ENCODE measurements at places on chromosomes 7 and 10. TPM values are rescaled to one million over a fixed set of nuclear protein-coding genes. Genes with fewer than 3 reads are reported as not detected.

GRCh38 chr7:92534572-92534971, 6.0 kb downstream of the RBM48 start:
- no peak for DNase-seq

GRCh38 chr10:129962031-129962871, 1.8 kb downstream of the EBF3 start:
- no peak for DNase-seq

DNA sequence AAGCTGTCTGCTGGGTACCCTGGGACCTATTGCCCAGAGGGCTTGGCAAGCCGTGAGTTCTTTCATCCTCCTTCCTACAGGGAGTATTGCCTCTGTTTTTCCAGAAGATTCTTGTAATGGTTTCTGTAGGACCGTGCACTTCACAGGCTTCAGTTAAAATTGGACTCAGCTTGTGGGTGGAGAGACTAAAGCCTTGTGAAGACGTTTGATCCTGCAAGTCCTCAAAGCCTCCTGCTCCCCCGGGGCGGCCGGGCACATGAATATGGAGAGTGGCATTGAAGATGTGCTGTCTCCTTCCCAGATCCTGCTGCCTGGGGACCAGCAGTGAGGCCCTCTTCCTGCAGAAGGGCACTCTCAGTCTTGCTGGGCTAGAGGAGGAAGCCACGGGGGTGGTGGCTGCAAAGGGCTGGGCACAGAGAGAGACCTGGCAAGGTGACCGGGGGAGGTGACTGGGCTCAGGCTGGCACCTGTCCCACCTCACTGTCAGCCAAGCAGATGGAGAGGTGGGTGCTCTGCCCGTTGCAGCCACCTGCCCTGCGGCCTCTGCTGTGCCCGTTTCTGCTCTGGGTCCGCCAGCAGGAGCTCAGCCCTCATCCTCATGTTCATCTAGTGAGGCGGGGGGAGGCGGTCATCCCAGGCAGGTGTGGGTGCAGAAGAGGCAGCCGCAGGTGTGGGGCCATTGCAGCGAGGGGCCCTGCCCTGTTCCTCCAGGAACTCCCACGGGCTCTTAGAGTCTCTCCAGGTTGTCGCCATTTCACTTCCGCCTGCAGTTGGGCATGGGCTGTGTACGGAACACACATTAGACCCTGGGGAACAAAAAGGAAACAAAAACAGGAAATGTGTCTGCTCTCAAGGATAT, 55.7 kb downstream of the TMEM209 start:
- DNase-seq: no peak

DNA sequence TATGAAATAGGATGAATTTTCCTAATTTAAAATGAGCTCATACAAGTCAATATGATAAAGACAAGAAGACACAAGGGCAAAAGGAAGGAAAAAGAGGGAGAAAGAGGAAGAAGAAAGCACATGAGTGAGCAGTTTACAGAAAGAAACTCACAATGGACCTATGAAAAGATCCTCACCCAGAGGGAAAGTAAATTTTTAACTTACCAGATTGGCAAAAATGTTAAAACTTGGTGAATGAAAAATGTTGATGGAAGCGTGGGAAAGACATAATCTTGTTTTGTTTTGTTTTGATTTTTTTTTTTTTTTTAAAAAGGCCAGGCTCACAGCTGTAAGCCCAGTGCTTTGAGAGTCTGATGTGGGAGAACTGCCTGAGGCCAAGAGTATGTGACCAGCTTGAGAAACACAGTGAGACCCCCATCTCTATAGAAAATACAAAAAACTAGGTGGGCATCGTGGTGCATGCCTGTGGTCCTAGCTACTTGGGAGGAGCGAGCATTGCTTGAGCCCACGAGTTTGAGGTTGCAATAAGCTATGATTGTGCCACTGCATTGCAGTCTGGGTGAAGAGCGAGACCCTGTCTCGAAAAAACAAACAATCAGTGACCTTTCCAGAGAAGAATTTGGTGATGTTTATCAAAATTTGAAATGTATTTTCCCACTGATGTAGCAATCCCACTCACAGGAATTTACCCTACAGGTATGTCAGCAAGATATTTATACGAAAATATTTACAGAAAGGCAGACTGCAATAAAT, 152.9 kb upstream of the ASAH2 start:
- no peak for DNase-seq

DNA sequence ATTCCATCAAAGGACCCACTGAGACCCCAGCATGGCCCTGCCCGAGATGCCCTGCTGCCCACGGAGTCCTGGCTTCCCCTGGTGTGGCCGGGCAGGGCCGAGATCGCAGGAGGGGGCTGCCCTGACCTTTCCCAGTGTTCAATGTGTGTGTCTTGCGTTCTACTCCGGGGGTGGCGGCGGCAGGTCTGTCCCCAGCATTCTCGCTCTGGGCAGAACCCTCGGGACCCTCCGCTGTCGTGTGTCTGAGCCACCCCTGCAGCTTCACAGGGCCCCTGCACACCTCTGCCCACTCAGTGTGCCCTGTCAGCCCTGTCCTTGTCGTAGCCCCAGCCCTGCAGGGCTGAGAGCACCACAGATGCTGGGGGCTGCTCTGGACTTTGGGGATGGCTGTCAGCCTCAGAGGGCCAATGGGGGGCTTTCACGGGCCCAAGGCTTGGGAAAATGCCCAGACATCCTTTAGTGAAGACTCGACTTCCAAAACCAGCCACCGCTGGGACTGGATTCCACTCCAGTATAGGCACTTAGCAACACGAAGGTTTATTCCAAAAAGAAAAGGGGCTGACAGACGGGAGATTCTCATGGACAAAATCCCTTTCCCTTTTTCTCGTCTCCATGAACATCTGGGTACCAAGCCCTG, 30.0 kb upstream of the KNDC1 start:
- DNase-seq: no peak

GRCh38 chr7:55307123-55307916, 57.8 kb upstream of the LANCL2 start:
- no peak for DNase-seq

DNA sequence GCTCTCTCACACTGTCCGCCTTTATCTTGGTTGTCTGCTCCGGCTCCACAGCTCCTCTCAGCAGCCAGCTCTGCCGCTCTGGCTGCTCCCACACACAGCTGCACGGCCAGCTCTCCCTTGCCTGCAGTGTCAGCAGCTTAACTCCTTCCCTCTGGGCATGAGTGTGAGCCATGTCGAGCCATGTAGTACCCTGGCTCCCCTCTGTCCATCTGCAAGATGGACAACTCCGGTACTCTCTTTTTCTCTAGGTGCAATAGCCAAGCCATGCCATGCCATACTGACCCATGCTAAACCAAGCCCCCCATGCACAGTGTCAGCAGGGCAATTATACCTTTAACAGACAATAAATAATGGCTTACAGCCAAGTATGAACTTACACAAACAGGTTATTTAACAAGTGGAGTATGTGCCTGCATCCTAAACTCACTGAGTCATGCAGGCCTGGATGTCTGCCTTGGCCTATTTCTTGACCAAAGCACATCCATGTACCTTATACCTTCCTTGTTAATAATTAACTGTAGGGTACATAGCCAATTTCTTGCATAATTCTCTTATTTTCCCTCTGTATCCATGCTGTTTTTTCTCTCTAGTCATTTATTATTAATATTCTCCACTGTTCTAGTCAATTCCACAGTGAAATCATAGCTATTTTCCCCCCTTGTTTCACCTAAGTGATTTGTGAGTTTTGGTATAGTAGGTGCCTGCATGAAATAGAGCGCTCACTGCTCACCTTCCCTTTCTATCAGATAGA, 170.9 kb downstream of the CDK14 start:
- DNase-seq: no peak

DNA sequence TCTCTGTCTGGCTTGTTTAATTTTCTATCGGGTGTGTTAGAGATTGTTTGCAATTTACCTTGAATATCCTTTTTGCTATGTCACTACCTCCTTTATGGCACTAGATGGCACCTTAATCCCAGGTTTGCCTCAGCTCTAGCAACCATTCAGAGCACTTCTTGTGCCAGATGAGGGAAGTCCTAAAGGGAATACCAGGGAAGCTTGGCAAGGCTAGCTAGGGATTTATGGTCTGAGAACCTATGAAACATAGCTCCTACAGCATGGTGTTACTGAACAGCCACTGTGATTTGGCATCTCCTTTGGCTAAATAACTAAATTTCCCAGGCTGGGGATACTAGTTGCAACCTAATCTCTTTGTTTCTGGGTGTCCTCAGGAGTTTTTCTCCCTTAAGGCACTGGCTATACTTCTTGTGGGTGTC, 69.0 kb upstream of the VOPP1 start:
- no peak for DNase-seq

DNA sequence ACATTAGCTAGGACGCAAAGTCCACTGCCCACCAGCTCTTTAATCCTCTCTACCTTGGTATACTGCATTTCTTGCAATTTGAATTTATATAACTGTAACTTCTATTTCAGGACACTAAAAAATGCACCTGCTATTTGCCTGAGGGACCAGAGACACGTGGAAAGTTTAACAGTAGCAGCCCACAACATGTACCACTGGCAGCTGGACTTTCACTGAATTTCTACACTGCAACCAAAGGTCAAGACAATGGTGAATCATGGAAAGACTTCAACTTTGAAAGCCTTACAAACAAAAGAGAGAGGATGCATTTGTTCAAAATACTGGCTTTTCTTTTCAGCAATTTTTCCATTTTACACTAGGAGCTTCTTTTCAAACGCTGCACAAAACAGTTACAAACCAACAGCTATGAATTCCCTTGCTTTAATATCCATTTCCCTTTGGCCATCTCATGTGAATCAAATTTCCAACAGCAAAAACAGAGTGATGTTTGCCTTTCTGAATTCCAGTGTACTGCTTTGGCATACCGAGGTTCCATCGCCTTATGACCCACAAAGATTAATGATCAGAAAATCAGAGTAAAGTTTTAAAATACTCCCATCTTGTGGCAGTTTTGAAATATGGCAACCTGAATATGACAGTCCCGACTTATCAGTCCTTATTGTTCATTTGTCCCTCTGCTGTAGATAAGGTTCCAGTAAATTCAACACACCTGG, 29.9 kb upstream of the HNRNPH3 start:
- DNase-seq: peak; percentile 44

DNA sequence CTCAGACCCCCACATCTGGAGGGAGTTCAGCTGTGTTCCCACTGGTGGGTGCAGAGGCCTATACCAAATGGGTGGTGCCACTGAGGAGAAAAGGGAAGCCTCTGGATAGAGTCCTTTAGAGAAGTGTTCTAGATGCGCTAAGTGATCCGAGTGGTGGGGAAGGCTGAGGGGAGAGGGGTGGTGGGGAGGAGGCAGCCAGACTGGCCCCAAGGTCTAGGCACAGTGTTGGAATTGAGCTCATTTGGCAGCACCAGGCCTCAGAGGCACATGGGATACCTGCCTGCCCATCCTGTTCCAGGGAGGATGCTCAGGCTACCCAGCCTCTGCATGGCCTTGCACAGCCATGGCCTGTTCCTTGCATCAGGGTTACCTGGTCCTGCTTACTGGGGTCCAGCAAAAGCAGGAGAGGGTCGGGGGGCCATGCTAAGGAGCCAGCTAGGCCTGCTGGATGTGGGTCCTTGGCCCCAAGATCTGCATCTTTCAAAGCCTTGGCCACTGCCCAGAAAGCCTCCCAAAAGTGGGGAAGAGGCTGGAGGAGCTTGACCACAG, 99.6 kb downstream of the NEURL1 start:
- no peak for DNase-seq

DNA sequence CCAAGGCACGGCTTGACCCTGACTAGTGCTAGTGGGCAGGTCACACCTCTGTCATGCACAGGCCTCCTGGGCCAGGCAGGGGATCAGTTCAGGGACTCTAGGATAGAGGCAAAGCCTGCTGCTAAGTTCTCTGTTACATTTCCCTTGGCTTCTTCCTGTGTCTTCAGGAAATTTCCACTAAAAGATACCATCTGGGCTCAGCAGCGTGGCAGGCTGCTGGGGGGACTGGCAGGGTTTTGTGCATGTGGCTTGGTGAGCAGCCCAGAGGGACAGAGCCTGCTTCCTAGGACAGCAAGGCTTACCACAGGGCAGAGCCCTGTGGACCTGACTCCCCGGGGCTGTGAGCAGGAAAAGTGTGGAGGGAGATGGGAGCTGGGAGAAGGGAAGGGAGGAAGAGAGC, 20.7 kb upstream of the ZNF32 start:
- no peak for DNase-seq

GRCh38 chr7:125605241-125605640, 675.6 kb upstream of the POT1 start:
- no peak for DNase-seq

DNA sequence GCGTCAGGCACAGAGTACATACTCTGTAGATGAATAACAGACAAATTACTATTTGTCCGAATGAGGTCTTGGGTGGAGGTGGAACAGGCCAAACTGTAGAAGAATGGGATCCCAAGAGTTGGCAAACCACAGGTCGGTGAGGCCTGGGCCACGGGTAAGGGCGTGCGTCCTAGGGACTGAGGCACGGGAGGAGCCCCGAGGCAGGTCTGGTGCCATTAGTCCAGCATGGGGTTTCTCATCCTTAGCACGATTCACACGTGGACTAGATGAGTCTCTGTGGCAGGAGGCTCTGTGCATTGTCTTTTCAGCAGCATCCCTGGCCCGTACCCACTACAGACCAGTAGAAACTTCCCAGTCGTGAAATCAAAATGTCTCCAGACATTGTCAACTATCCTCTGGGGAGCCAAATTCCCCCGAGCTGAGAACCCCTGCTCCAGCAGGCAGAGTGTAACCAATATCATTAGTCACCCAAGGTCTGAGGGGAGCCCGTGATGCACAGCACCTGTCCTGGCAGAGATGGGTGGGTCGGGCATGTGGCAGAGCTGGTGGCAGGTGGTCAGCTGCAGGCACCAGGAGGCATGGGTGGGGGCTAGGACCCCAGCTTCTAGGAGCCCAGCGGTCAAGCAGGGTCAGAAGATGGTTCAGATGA, 61.3 kb downstream of the COL13A1 start:
- no peak for DNase-seq

DNA sequence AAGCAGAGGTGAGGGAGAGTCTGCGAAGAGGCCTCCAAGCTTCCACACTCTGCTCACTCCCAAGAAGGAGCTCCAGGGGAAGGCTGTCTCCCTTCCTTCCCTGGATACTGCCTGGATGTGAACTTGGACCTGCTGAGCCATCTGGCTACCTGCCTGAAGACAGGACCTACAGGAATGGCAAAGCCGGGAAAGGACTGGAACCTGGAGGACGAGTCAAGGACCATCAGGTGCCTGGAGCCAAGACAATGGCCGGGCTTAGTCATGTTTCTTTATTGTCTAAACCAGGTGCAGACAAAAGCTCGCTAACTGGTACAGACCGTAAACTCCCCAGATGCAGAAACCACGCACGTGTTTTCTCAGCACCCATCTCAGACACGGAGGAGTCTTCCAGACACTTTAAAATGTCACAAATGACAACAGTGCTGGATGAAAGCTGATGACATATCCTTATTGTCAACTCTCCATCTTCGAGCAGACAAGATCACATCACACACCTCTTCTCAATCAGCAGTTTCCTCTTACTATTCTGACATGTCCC, 12.1 kb downstream of the ASB13 start:
- no peak for DNase-seq

GRCh38 chr7:73828107-73828803, 2.5 kb upstream of the CLDN4 start:
- peak; percentile 70 for DNase-seq

- DNase-seq: no peak
Measured at GRCh38 chr7:151346470-151346769, 4.8 kb downstream of the NUB1 start.

GRCh38 chr7:27303026-27303425, 60.4 kb downstream of the EVX1 start:
- peak; percentile 16 for DNase-seq

Gene GLI3
- 20.3 TPM for total RNA-seq

Gene ANK3
- total RNA-seq: 74.1 TPM

Gene AGBL3
- total RNA-seq: 3.4 TPM

Gene PTEN
- total RNA-seq: 118 TPM

Gene NKX2-3
- not detected for total RNA-seq

Gene IFIT1B
- not detected for total RNA-seq

Gene BEND7
- total RNA-seq: 21.2 TPM
